ENCODE measurements at places on chromosomes 4 and X.
A peak's percentile ranks its signal among the peaks of the same experiment; 100 is the strongest.

GRCh38 chr4:120777459-120777858 lies 145.1 kb downstream of the PRDM5 start:
- no peak for DNase-seq

DNA sequence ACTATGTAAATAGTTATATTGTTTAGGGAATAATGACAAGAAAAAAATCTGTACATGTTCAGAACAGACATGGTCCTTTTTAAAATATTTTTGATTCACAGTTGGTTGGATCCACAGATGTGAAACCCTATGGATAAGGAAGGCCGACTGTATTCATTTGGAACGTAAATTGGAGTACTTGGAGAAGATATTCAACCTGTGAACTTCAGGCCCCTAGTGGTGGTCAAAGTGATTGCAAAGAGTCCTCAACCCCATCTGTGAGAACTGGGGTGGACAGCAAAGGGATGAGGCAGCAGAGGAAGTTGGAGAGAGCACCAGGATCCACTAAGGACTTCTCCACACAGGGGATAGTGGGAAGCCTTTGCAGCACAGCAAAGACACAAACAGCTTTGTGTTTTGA lies 6.2 kb upstream of the CXCL13 start:
- no peak for DNase-seq

GRCh38 chr4:6172093-6172926 lies 28.0 kb downstream of the JAKMIP1 start:
- no peak for DNase-seq

- DNase-seq = no peak
Observed at GRCh38 chr4:186131935-186132334, 27.4 kb downstream of the FAM149A start.

DNA sequence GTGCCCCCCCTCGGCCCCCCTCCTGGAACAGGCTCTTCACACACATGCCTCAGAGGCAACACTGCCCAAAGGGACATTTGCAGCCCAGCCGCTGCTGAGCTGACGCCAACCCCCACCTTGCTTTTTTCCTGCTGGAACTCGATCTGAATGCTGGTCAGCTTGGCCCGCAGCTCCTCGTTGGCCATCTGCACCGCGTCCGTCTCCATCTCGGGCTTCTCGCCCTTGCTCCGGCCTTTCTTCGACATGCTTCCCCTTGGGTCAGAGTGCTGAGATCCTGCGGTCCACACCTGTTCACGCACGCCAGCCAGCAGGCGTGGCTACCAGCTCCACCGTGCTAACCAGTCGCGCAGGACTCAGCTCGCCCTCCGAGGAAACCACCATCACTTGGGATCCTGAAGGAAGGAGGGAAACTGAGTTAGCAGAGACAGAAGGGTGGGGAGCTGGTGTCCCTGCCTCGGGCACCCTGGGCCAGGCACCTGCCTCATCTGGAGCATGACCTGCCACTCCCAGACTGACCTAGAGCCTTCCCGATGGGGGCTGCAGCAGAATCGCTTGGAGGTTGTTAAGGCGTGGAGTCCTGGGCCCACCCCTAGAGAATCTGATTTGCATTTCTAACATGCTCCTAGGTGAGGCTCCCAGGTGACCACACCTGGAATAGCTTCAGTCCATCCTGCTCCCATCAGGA lies 87.6 kb downstream of the JAKMIP1 start:
- no peak for DNase-seq

GRCh38 chr4:97582890-97583289 lies 560.4 kb downstream of the STPG2 start:
- DNase-seq = no peak

GRCh38 chr4:23888421-23889319 lies 1.2 kb downstream of the PPARGC1A start:
- DNase-seq = no peak

DNA sequence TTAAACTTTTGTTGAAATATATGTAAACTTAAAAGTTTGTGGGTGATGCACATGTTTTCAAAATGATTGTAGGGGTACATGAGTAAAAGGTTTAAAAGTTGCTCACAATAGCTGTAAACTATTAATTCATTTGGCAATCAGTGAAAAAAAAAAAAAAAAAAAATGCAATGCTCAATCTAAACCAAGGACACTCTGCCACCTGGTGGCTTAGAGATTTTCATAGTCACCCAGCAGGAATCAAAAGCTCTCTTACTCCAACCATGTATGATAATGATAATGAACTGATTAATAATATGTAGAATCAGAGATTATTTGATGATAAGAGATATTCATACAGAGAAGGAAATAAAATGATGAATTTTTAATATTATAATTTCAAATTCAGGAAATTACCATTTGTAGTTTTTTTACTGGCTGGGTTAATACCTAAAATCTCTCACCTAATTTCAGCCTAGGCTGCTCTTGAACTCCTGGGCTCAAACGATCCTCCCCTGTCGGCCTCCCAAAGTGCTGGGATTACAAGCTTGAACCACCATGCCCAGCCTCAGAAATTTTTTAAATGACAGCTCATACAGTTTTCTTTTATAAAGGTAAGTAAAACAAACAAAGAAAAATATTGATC lies 46.9 kb upstream of the SLC25A4 start:
- DNase-seq = no peak

GRCh38 chr4:86500527-86500926 lies 93.6 kb upstream of the PTPN13 start:
- DNase-seq = no peak

DNA sequence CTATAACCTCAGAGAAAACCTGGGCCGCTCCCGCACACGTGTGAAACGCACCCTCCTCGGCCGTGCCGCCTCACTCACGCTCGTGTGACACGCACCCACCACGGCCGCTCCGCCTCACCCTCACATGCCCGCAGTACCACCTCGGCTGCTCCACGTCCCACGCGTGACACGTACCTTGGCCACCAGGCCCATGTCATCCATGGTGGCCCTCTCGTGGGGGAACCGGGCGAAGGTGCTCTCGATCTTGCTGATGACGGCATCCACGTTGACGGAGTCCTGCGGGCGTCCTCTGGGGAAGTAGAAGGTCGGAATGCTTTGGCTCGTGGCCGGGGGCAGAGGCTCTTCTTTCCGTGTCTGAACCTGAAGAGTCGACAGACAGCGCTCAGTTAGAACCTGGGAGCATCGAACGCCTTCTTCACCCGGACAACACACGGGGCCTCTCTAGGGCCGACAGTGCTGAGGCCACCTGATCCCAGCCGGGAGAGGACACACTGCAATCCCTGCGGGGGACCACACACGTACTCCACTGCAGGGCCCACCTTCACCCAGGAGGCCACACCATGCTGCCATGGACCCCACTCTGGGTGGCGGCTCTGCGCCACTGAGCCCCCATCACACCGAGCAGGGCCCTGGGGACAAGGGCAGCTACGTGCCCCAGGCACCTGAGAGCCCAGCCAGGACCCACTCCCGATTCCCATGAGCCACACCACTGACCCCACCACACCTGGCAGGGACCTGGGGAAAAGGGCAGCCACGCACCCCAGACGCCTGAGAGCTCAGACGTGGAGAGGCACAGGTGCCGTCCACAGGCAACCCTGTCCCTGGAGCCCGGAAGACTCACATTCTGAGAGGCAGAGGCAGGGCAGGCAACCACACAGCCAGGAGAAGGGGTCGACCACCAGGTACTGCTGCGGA lies 25.2 kb downstream of the PPP2R3B start:
- DNase-seq = no peak

DNA sequence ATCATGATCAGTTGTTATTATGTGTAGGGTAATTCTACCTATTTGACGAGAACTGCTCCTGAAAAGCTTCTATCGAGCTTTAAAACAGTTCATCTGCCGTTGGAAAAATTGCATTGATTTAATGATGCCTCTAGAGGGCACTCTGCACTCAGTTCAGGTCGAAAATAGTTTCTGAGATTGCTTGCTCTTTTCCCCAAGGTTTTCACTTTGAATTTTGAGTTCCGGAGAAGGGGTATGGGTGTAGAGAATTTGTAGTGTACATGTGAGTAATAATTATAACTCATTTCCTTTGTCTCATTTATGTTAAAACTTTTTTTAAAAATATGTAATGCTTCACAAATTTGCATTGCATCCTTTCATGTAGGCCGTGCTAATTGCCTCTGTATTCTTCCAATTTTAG lies 28.4 kb upstream of the TNIP3 start:
- peak; percentile 15 for DNase-seq

DNA sequence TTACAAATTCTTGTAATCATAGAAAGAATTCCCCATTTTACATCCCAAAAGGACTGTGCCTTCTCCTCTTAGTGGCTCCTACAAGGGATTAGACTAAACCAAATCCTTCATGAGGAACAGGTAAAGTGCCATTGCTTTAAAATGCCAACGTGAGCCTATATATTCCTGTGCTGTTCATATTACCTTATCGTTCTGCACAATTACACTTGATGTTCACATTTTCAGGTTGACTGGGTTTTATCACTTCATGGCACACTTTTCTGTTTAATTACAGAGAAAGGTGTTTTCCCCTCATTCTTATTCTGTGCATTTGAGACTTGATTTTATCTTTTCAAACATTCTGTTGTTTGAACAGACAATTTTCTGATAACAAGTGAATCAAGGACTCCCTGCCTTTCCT lies 645.6 kb upstream of the FTHL17 start:
- DNase-seq = no peak

DNA sequence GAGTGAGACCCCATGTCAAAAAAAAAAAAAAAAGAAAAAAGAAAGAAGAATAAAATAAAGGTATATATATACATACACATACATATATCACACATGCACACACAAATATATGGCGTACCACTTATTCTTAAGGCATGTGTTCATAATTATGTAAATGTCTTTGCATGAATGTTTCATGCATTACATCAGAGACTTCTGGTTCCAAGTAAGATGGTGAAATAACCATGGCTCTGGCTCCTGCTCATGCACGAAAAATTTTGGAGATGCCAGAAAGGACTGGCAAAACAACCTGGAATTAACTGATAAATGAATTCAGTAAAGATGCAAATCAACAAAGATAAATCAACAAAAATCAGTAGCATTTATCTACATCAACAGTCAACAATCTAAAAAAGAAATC lies 19.7 kb upstream of the FHIP1A start:
- no peak for DNase-seq

GRCh38 chr4:158912806-158913205 lies 144.0 kb downstream of the FNIP2 start:
- DNase-seq = no peak

DNA sequence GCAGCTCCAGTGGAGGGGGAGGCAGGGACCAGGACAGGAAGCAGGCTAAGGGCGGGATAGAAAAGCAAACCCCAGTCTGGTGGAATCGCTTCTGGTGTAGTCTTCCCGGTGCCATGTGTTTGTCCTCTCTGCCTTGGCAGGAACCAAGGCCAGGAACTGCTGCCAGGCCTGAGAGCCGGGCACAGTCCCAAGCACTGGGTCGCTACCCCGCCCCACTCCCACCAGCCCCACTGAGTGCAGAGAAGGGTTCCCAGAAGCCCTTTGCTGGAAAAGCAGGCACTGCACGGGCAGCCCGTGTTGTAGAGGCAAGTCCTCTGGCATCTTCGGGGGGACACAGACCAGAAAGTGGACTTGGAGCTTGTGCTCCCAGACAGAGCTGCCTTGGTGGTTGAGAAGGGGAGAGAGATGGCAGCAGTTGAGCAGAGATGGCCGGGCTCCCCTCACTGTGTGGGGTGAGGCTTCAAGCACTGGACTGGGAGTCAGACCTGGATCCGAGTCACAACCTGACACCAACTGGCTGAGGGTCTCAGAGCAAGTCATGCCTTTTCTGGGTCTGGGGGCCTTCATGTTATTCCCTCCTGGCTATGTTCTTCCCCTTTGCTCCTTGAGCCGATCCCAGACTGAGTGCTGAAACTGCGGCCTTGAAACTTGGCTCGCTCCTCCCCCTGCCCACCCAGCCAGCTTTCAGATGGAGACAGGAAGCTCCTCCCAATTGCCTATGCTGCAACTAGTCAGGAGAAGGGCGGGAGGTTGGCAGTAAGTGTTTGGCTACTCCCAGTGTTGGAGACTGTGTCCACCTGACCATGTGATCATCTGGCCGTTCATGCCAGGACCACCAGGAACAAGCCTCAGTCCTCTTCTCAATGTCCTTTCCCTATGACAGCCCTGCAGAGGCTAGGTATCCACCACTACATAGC lies 59.7 kb upstream of the MTM1 start:
- DNase-seq = no peak

- DNase-seq = no peak
Observed at GRCh38 chr4:19729886-19730651, 521.6 kb upstream of the SLIT2 start.

DNA sequence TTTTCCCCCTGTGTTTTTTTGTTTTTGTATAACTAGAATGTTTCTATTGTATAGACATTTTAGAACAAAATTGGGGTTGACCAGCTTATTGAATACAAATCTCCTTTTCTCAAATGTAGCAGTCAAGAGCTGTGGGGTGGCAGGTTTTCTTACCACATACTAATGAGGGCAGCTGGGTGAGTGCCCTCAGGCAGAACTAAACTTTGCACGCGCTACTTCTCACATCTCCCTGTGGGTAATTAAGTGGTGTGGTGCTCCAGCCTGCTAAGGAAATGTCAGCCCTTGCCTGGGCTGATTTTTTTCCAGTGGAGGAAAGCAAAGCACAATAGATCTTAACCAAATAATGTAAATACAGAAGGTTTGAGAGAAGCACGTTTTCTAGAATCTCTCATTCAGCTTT lies 717.6 kb upstream of the TENM3 start:
- DNase-seq = no peak

DNA sequence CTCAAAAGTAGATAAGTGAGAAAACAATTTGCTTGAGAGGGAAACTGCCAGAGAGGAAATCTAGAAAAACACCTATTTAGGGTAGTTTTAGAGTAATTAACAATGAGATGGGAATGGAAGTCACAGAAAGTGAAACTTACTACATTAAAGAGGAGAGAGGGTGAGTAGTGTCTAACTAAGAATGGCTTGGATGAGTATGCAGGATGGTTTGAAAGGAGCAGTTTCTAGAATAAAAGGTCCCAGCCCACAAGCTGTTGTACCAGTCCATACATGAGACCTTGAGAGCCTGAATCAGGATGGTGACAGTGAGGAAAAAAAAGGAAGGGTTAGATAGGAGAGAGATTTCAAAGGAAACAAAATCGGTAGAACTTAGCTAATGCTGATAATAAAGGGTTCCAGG lies 1.3 kb downstream of the GAR1 start:
- DNase-seq = no peak

- DNase-seq = no peak
Observed at GRCh38 chrX:119685225-119686066, 7.5 kb downstream of the SEPTIN6 start.

- DNase-seq = no peak
Observed at GRCh38 chr4:185634066-185634652, 98.9 kb upstream of the PDLIM3 start.

- no peak for DNase-seq
Observed at GRCh38 chr4:146709956-146710355, 71.3 kb downstream of the POU4F2 start.

DNA sequence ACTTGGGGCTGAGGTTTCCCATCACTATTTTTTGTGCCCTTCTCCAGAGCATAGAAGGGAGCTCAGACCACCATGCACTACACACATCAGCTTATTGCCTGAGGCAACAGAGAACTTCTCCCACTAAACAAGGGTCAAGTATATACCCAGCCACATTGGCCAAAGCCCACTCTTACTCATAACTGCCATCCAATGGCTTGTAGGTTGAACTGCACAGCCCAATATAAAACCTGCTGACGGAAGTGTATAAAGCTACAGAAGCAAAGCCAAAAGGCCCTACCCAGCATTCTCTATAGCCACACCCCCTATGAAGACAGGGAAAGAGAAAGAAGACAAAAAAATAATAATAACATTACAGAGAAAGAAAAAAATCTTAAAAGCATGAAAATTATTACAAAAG lies 139.7 kb downstream of the LRBA start:
- no peak for DNase-seq

All from Panc1 (cell line).